Activated T-cell treated with anti-CD3 and anti-CD28 coated beads, Interleukin-2, amount 50 U/mL, for 1 hour (primary cell): ENCODE measurements at places on chromosomes 11 and 22.
A peak's percentile ranks its signal among the peaks of the same experiment; 100 is the strongest.

DNA sequence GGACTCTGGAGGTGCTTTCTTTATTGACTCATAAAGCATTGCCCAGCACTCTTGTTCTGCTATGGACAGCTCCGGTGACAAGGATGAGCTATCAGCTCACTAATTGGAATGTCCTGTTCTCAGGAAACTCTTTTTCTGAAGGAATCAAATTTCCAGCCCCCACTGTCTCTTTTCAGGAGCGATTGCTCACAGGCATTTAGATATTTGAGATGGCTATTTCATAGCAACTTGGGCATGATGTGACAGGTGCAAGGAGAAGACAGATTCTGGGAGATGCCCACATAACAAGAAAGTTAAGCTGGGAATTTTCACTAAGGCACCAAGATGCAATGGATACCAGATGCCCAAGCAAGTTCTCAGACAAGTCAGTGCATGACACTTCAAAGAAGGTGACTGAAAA lies 123.4 kb upstream of the CSNK2A3 start:
- no peak for DNase-seq

- no peak for DNase-seq
Measured at GRCh38 chr22:38040953-38041759, 16.0 kb upstream of the PICK1 start.

DNA sequence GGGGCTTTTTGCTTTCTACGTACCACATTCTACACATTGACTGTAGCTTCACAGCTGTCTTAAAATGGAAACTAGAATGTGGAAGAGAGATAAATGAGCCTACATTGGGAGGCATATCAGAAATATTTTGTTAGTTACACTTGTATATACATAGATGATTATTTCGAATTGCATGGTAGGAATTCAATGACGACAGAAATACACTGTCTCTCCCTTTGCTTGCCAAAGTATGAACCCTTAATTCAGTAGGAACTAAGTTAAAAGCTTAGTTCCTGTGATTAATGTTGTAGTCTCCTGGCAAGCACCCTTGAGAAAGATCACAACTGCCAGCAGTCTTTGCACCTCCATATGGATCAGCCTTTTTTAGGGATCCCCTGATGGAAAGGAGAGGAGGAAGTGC lies 10.1 kb downstream of the C11orf87 start:
- no peak for DNase-seq

DNA sequence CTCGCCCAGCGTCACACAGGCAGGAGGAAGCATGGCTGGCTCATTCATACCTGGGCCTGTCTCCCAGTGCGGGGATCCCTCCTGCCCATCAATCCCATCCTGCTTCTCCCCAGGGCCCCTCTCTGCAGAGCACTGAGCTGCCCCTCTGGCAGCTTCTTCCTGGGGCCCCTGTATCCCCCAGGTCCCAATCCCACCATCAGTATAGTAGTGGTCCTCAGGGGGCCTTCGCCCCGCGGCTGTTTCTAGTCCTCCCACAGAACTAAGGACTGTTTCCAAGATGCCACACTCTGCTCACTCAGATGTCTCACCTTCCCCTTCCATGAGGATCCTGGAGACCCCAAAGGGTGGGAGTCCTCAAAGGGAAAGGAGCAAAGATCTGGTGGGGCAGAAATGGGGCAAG lies 97.6 kb downstream of the PDE2A start:
- DNase-seq, result no peak

GRCh38 chr11:58923300-58923788 lies 15.9 kb upstream of the GLYATL1 start:
- no peak for DNase-seq

DNA sequence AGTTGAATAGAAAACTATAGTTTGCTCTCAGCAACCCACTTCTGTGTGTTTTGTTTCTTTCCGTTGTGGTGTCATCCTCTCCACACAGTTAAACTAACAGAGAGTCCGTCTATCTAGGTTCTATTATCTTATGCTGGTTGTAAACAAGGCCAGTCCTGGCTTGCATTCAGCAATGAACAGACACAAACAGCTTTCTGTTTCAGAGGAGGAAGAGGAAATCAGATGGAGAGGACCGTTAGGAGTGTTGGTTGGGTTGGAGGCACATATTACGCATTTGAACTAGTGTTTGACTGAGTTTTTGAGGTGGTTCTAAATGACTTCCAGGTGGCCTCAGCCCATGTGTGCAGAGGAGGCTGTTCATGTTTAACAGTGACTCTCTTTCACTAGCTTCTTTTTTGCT lies 129.5 kb upstream of the SORL1-AS1 start:
- no peak for DNase-seq

GRCh38 chr11:9001736-9002135 lies 2.1 kb downstream of the NRIP3 start:
- no peak for DNase-seq

DNA sequence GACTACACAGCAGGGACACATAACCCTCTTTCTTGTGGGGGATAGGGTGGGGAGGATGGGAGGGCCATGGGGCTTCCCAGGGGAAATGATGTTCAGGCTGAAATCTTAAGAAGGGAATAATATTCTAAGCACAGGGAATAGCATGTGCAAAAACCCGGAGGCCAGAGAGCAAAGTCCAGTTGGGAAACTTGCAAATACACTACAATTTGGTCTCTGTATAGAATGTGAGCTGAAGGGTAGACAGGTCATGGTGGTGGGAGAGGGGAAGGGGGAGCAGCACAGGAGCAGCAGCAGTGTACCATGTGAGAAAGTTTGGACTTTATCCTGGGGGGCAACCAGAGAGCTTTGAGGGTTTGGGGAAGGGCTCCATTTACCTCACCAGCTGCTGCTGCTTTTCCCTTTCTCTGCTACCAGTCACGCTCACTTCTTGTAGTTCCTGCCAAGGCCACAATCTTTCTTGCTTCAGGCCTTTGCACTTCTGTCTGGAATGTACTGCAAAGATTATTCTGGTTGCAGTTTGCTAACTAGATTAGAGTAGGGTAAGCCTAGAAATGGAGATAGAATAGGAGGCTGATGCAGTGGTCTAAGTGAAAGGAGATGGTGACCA lies 43.0 kb downstream of the KREMEN1 start:
- no peak for DNase-seq

DNA sequence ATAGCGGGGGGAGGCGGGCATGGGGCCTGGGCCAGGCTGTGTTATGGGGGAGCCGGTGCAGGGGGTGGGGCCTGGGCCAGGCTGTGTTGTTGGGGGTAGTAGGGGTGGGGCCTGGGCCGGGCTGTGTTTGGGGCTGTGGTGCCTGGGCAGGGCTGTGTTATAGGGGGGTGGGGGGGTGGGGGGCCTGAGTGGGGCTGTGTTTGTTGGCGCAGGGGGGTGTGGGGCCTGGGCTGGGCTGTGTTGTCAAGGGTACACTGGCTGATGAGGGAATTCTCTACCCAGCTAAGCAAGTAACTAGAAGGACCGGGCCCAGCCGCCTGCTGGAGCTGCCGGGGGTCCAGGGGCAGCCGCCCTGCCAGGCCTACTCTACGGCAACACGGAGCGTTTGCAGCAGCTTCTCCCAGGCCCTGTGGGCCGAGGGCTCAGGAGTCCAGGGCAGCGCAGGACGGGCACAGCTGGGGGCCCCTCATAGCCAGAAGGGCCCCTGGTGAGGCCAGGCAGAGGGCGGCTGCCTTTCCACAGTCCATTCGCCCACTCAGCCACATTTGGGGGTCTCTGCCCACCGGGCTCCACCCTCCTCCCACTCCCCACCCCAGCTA lies 10.1 kb upstream of the PIM3 start:
- DNase-seq, result no peak

GRCh38 chr22:33850724-33851123 lies 69.6 kb downstream of the LARGE1 start:
- no peak for DNase-seq

DNA sequence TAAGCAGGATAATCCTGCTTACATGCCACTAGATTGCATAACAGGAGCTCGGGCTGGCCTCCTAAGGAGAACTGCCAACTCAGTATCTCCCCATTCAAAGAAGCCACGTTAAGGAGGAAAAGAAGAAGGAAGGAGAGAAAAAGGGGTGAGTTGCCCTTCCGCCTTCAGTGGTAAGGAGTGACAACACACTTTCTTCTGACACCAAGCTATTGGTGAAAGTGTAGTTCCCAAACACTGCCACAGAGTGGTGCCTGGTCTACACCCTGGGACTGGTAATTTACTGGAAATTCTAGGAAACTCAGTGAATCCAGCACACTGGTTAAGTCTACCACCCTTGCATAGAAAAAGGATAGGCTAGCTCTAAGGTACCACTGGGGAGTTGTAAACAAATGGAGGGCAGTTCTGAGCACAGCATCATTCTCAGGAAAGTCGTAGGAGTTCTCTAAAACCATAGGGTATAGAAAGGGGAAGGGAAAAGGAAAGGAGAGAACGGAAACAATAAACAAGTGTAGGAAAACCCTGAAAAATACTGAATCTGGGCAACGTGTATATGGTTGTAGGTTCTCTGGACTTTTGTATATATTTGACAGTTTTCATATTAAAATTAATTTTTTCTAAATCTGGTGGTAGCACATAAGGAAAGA lies 58.2 kb downstream of the RRAS2 start:
- DNase-seq, result peak; percentile 37

GRCh38 chr11:77030834-77031414 lies 3.3 kb upstream of the B3GNT6 start:
- no peak for DNase-seq

DNA sequence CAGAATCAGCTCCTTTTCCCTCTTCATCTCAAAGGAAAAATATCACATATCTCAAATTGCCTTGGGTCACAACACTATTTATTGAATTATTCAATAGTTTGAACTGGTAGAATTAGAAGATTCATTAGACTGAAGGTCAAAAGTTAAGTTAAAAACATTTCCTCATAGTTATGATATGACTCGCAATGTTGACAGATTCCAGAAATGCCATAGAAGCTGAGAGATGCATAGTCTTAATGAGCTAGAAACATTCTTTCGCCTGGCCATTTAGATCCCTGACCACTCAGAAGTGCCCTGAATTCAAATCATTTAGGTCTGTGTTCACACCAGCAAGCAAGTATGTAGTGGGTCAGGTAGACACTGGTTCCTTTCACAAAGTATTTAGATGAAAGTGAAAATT lies 44.4 kb downstream of the FAT3 start:
- no peak for DNase-seq

DNA sequence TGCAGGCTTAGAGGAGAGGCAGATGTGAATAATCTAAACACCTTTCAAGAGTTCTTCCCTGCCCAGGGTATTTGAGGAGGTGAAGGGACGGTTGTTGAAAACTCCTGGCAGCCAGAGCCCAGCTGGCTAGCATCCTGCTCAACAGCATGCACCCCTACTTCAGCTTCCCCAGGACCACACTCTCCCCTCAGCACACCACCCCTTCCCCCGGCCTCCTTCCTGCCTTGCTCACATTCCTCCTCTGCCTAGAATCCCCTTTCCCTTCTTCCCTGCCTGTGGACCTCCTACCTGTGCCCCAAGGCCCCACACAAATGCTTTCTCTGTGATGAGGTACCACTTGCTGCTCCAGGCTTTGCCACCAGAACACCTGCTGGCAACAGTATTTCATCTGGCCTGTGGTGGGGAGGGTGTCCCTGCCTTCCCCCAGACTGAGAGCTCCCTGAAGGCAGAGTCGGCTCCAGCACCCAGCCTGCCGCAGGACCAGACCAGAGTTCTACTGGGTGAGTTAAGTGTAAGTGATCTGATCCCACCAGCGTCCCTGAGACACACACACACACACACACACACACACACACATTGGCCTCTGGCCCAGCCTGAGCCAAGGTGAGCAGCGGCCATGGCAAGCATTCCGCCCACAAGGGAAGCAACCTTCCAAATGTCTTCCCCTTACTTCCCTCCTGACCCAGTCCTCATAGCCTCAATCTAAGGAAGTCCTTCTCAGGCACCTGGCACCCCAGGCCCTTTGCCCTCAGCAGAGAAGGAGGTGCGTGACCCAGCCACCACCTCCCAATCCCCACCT lies 79.5 kb downstream of the PDE2A start:
- DNase-seq, result no peak

DNA sequence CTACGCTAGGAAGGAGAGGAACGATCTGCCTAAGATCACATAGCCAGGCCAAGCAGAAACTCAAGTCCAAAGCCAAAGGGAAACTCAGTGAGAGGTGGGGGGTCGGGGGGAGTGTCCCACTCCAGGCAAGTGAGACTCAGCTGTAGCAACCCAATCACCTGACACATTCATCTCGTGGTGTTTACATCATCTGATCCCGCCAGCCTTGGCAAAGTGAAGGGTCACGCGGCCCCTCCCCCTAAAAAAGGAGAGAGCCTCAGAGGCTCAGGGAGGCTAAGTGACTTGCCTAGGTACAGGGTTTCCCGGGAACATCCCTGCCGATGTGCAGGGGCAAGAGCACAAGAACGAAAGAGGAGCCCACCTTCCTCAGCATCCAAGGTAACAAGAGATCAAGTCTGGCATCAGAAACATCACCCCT lies 21.5 kb downstream of the MYH9 start:
- DNase-seq, result no peak

DNA sequence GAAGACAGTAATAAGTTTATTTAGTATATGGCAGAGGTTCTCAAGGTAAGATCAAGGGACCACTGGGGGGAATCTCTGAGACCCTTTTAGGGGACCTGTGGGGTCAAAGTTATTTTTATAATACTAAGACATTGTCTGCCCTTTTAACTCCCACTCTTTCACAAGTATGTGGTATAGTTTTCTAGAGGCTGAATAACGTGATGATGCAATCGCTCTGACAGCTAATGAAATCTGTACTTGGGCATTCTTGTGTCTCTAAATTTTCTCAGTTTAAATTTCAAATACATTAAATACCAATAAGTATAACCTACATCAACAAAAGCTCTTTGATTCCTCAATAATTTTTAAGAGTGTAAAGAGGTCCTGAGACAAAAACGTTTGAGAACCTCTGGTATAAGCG lies 147.9 kb downstream of the ATG16L2 start:
- DNase-seq, result no peak

DNA sequence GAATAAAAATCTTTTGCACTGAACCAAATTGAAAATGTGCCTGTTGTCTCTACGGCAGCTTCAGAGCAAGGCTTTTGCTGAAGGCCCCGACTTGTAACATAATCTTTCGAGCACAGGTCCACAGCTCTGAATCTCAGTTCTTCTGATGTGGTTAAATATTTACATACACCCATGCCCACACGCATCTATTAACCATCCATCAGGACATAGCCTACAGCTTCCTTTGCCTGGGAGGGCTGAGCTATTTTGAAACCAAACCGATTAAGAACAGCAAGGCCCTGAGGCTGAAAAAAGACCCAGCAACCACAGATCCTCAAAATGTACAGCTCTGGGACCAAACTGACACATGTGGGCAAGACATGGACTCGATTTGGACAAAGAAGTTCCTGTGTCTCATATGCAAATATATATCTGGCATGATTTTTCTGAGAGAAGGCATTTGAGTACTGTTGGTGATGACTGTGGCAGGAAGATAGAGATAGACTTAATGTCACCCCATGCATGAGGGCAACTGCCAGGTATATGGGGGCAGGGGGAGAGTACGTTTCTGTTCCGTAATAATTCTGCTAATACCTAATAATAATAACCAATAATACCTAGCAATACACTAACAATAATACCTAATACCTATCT lies 322.7 kb upstream of the PLET1 start:
- DNase-seq, result no peak
